ENCODE measurements at places on chromosomes 6 and 20. TPM values are rescaled to one million over a fixed set of nuclear protein-coding genes. Genes with fewer than 3 reads are reported as not detected.

DNA sequence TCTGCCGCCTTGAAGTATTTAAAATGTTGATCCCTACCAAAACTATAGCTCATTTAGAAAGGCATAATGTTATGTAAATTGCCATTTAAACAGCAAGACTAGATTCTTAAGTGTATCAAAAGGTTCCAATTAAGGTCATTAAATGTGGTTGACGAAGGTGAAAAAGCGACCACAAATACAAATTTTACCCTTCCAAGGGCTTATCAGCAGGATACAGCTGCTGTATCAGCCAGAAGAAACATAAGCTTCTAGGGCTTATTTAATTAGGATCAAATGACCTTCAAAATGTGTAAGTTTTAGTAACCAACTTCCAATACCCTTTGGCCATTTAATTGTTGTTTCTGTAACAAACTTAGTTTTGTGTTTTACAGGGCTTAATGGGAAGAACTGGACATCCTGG, 139.9 kb downstream of the COL9A1 start:
- DNase-seq: no peak

GRCh38 chr6:106163446-106163965, 77.4 kb downstream of the PRDM1 start:
- DNase-seq: no peak

GRCh38 chr20:2386516-2387179, 5.9 kb downstream of the TGM6 start:
- DNase-seq: no peak

- DNase-seq: no peak
These were observed 11.2 kb downstream of the CCDC167 start for GRCh38 chr6:37488476-37488875.

GRCh38 chr20:46938434-46938833, 43.8 kb downstream of the EYA2 start:
- no peak for DNase-seq

DNA sequence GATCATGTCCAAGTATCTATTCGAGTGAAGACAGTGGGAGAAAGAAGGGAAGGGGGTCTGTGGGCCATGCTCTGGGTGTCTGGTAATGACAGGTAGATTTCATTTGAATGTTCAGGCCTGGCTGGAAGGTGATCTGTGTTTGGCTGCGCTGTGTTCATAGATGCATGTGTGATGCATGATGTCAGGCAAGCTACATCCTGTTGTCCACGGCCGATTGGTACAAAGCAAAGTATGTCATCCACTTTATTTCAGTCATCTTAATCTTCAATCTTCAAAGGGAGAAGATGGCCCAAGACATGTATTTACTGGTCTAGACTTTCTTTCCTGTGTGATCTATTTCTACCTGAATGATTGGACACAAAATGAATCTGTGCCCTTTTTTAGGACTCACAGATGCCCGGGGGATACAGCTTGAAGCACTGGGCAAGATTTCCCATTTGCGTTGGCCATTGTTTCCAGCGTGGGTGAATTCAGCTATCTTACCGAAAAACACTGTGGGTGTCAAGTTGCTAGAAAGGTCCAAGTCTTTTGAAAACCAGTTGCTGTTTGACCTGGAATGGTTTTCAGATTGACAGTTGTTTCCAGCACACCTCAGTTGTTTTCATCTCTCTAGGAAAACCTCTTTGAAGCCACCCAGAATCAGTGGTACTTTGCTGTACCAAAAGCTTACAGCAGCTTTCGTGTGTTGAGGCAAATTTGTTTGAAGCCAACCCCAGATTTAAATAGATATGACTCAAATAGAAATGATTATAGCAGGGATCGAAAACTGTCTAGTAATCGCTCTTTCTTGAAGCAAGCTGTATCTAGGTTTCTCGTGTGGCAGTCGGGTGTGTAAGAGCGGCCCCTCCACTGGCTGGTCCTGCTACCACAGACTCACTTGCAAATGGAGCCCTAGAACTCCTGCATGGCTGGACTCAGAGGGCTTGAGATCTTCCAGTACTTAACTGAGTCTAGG, 27.2 kb downstream of the DUSP22 start:
- DNase-seq: no peak

DNA sequence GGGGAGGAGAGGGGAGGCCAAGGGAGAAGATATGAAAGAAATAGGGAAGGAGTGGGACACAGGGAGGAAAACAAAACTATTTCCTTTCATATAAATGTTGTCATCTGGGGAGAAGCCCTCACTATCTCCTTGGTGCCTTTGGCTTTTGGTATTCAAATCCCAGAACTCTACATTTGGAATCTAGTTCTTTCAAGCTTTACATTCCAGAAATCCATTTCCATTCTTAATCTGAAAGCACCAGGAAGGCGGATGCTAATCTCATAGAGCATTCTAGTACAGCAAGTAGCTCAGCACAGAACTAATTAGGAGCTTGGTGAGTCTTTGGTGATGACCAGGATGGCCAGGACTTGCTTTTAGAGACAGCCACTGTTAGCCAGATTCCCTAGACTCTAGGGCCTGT, 177.9 kb downstream of the KIF16B start:
- no peak for DNase-seq

DNA sequence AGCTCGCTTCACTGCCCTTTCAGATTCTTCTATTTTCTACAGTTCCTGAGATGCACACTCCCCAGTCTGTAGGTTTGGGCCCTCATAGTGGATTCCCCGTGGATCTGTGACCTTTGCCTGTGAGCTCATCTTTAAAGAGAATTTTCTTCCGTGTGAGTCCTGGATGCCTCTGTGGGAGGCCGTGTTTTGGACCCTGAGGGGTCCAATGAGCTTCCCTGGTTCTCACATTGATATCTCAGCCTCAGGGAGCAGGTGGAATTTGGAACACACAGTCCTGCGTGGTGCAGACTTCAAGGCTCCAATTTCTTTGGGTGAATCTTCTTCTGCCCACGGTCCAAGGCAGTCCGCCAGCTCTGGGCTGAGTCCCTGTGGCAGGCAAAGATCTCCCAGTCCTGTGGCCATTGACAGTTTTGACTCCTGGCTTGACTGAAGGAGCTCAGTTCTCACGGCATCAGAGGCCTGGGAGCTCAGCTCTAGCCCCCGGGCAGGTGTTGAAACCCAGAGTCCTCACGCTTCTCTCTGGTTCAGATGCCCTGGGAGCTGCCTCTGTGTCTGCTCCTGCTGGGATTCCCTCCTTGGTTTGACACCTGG, 61.0 kb downstream of the PSMG4 start:
- no peak for DNase-seq

DNA sequence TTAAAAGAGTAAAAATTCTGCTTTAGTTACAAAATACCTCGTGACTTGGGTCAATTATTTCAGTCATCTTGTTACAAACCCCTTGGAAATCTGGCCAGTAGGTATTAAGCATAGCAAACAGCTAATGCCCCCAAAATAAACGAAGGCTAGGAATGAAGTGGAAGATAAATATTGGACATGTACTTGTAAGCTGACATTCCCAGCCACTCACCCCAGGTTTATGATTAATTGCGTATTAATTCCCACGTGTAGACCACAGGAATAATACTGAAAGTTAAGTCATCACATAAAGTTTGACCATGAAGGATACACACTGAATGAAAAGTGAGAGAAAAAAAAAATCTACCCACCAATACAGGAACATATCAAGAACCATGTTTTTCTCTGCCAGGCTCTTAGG, 936.5 kb upstream of the ADGRB3 start:
- no peak for DNase-seq

- no peak for DNase-seq
These were observed 92.7 kb downstream of the L3MBTL3 start for GRCh38 chr6:130111031-130111430.

DNA sequence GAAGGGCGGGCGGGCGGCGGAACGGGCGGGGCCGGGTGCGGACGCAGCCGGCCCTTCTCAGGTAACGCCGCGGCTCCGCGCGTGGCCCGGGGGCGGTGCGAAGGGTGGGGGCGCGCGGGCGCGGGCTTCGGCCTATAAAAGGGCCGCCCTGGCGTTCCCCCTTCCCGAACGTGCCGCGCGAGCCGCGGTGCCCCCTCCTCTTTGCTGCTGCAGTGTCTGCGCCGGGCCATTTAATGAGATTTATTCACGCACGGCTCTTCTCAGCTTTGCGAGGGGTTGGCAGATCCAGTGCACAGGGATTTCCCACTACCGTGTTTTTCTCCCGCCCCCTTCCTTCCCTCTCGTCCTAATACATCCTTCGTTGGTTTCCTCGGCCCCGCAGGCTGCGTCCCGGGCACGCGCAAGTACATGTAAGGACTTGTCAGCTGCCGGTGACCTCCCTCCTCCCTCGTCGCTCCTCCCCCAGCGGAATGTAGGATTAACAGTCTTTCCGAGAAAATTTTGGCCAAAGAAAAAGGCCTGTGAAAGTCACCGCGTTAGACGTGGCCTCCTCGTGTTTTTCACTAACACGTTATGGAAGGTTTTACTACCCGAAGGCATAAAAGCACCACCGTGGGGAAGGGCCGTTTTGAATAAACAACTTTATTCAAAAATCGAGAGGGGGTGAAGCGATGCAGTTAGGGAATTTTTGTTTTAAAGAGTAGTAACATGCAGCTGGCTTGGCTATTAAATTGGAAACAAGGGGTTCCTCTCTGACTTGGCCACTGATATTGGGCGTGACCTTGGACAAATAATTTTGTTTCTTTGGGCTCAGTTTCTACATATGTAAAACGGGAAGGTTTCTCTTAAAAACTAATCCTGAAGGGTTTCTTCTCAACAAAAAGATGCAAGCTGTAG, 966 bp upstream of the REV3L start:
- DNase-seq: peak; percentile 92

Gene CEP250
- 13.3 TPM for total RNA-seq

Gene OR2H1
- total RNA-seq: not detected

Gene BANF2
- total RNA-seq: not detected

Gene SLC12A5
- not detected for total RNA-seq

Gene ADGRB3
- total RNA-seq: 0.58 TPM

Gene DNPH1
- 72.7 TPM for total RNA-seq
